ENCODE measurements at places on chromosomes 6 and 20.

GRCh38 chr6:139336488-139336887 is 38.0 kb downstream of the CITED2 start:
- no peak for DNase-seq

DNA sequence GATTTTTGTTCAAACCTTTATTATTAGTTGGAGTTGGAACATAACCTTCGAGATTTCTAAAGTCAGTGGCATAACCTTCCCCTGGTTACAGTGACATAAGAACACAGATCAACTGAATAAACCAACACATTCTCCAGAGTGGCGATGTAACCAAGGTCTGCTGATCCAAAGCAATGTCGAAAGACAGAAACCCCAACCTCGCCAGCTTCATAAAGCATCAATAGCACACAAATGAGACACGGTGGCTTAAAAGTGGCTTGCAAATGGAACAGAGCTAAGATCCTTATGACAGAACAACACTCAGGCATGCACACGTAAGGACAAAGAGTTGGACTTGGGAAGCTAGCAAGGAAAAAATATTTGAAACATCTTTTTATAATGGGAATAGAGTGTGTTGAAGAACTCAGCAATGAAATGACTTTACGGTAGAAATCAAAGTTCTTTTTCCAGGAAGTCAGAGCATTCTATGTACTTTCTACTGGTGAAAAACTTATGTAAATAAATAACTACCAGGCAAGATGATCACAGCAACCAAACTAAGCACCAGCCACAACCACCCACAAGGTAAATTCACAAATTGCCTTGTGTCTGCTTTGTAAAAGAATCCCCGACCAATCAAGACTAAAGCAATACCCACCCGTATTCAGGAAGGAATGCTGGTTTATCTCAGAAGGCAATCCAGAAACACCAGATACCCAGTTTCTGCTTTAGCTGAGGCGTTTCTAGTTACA is 61.0 kb upstream of the NHSL1 start:
- DNase-seq: no peak

- DNase-seq: no peak
These were observed 134.1 kb downstream of the CD109 start for GRCh38 chr6:73830119-73830518.

GRCh38 chr20:3927486-3928291 is 38.5 kb downstream of the PANK2 start:
- no peak for DNase-seq

DNA sequence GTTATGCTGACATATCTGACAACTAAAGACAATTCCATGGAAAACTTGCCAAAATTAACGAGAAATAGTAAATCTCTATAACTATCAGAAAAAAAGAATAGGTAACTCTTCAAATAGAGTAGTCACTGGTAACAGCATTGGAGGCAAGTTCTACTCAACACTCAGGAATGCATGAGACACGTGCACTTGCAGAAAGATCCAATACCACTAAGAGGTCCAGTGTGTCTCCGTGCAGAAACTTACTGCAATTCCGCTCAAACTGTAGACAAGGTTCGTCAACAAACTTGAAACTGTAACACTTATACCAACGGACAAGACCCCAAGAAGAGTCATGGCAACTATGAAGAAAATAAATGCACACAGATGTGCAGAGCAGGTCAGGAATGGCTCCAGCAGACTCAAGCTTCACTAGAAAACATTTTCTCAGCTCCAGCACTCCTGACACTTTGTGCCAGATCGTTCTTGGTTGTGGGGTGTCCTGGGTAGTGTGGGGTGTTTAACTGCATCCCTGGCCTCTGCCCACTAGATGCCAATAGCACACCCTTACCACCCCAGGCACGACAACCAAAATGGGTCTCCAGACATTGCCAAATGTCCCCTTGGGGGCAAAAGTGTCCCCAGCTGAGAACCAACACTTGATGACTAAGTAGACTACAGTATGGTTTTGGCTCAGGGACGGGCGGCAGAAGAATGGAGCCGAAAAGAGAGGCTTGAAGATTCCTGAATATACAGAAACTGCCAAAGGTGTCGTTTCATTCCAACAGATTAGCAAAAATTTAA is 134.8 kb downstream of the DTNBP1 start:
- DNase-seq: no peak

DNA sequence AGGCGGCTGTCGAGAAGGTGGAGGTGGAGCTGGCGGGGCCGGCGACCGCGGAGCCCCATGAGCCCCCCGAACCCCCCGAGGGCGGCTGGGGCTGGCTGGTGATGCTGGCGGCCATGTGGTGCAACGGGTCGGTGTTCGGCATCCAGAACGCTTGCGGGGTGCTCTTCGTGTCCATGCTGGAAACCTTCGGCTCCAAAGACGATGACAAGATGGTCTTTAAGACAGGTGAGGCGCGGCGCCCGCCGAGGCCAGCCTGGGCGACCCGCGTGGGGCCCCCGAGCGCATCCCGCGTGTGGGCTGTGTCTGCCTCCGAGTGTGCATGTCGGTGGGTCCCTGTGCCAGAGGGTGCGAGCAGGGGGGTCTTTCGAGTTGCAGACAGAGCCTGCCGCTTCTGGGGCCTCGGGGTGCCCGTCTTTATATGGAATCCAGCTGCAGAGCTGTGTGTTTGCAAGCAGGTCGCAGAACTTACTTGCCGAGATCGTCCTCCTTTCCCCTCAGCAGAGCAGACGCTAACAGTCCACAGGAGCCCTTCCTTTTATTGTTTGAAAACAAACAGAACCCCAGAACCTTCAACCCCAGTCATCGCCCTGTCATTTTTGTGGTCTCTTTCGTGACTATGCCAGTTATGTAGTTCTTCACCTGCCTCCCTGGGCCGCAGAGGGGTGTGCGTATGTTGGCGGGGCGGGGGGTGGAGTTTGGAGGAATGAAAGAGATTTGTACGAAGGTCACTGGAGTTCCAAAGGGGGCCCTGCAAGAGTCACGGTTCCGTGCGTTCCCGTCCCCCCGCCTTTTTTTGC is 766 bp downstream of the SLC16A10 start:
- DNase-seq: peak; percentile 77

GRCh38 chr20:45416917-45417316 is 976 bp downstream of the PIGT start:
- no peak for DNase-seq

DNA sequence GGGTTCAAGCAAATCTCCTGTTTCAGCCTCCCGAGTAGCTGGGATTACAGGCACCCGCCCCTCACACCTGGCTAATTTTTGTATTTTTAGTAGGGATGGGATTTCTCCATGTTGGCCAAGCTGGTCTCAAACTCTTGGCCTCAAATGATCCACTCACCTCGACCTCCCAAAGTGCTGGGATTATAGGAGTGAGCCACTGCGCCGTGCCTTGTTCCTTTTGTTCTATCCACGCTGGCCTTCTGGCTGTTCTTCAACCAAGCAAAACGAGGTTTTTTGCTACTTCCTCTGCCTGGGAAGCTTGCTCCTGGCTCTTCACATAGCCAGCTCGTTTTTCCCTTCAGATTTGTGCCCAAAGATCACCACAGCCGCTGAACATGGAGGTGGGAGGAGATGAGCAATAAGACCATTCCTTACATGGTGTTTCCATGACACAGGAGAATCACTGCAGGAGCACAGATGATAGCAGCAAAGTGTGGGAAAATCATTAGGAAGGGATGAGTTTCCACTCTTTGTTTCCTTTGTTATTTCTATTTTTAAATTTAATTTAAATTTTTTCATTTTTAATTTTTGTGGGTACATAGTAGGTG is 201.0 kb upstream of the ZNF217 start:
- no peak for DNase-seq

- peak; percentile 69 for DNase-seq
These were observed 516 bp downstream of the GTPBP2 start for GRCh38 chr6:43628393-43629103.

GRCh38 chr6:5300206-5300764 is 39.0 kb downstream of the FARS2 start:
- no peak for DNase-seq

DNA sequence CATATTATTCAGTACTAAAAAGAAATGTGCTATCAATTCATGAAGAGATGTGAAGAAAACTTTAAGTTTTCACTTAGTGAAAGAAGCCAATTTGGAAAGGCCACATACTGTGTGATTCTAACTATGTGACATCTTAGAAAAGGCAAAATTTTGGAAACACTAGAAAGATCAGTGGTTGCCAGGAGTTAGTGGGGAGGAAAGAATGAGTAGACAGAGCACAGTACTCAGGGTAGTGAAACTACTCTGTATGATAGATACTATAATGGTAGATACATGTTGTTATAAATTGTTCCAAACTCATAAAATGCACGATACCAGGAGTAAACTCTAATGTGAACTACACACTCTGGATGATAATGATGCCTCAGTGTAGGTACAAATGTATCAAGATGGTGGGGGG is 14.2 kb downstream of the NCOA3 start:
- no peak for DNase-seq

GRCh38 chr6:158485431-158485830 is 74.5 kb upstream of the TMEM181 start:
- DNase-seq: no peak

- DNase-seq: no peak
These were observed 21.9 kb downstream of the TPBG start for GRCh38 chr6:82385546-82385945.

DNA sequence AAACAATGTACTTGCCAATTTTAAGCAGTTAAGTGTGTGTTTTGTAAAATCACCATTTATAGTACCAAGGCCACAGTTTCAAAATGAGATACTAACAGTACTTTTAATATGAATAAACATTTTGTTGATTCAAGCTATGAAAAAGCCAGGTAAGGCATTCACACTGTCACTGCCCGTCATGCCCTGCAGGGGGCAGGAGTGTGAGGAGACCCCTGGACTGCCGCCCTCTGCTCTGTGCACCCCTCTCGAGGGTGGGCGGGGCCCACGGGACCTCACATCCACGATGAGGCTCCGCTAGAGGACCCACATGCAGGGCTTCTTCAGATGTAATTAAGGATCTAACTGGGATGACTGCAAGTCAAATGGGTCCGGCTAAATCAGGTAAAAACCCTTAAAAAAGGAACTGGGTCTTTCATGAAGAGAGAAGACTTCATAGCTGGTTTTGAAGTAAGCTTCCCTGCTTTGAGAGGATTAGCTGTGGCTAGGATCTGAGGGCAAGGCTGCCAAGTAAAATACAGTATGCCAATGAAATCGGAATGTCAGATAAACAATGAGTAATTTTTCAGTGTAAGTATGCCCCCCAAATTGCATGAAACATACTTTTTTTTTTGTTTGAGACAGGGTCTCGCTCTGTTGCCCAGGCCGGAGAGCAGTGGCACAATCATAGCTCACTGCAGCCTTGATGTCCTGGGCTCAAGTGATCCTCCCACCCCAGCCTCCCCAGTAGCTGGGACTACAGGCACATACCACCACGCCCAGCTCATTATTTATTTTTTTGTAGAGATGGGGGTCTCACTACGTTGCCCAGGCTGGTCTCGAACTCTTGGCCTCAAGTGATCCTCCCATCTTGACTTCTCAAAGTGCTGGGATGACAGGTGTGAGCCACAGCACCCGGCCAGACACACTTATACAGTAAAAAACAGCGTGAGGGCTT is 18.7 kb downstream of the DIDO1 start:
- DNase-seq: peak; percentile 47

GRCh38 chr6:31450751-31451150 is 47.2 kb upstream of the MICB start:
- no peak for DNase-seq

- DNase-seq: no peak
These were observed 23.8 kb downstream of the MANEA start for GRCh38 chr6:95601133-95601532.

DNA sequence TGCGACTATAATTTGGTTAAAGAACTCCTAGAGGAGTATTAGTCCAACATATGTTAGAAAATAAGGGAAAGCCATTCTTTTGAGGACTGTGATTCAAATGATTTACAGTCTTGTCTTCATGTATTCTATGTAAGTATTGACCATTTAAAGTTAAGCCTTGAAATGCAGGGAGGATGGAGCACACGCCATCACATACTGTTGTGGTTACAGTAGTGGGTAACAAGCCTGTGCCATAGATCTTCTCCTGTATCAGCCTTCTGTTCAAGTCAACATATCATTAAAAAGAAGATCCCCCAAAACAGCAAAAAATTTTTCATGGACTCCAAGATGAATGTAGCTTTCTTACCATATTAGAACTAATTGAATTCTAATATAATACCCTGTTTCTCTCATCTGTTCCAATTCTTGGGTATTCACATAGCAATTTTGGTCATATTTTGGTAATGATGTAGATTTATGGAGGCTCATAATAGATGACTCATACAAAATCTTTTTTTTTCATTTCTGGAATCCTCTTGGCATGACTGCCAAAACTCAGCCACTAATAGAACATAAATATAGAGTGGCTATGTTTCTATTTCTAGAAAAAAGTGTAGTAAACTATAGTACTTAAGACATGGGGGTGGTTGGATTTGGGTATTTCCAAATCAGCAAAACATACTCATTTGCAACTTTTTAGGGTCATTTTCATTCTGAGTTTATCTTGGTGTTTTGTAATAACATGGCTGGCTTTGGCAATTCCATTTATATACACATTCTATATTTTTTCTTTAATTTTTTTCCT is 413.5 kb downstream of the BCKDHB start:
- DNase-seq: no peak

DNA sequence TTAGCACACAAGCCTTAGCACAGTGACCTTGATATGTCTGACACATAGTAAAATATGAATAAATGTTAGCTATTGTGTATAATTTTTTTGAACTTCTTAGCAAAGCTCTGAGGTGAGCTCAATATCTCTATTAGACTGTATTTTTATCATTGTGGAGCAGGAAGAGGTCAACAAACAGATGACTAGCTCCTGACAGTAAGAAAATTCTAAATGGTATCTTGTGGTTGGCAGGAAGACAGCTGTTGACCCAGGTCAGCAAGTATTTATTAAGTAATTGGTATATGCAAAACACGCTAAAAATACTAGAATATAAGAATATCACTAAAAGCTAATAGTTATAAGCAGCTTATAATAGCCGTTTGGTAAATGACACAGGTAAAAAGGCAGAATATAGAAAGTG is 77.5 kb upstream of the MARCKS start:
- no peak for DNase-seq

DNA sequence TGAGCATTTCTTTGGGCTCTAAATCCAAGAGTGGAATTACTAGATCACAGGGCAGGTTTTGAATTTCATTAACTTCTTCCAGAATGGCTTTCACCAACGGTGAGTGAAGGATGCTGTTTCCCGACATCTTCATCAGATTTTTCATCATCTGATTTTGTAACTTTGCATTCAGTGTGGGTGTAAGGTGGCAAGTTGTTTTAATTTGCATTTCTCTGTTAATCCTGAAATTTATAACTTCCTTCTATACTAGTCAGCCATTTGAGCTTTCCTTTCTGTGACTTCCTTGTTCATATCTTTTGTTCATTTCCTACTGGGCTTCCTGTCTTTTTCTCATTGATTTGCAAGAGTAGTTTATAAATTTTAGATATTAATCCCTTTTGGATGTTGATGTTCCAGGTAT is 18.7 kb upstream of the HCK start:
- no peak for DNase-seq

DNA sequence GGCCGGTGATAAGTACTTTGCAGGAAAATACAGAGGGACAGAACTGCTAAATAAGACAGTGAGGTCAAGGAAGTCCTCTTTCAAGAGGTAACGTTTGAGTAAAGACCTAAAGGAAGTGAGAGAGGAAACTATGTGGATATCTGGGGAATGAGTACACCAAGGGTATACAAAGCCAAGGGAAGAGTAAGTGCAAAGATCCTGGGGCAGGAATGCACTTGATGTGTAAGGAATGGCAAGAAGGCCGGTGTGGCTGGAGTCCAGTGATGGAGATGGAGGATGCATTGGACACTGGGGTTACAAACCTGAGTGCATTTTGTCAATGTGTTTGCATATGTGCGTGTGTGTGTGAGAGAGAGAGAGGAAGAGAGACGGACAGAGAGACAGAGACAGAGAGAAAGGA is 32.1 kb upstream of the TGM2 start:
- no peak for DNase-seq

- no peak for DNase-seq
These were observed 155.5 kb downstream of the PRL start for GRCh38 chr6:22141241-22141745.
